ENCODE measurements at places on chromosomes 2 and 18. TPM values are rescaled to one million over a fixed set of nuclear protein-coding genes. Genes with fewer than 3 reads are reported as not detected.
A peak's percentile ranks its signal among the peaks of the same experiment; 100 is the strongest.

Gene RSAD2
- total RNA-seq = 4.1 TPM

Gene PRKAG3
- not detected for total RNA-seq

Gene SLC16A14
- total RNA-seq = not detected

Gene KCNJ13
- total RNA-seq = not detected

Gene NAGK
- 89.0 TPM for total RNA-seq

Gene CAPN14
- total RNA-seq = 0.20 TPM

Gene CXCR1
- total RNA-seq = not detected

Gene RESP18
- not detected for total RNA-seq

Gene ANKRD62
- total RNA-seq = not detected

Gene RAB31
- total RNA-seq = 5.8 TPM

Gene SERPINB13
- not detected for total RNA-seq

DNA sequence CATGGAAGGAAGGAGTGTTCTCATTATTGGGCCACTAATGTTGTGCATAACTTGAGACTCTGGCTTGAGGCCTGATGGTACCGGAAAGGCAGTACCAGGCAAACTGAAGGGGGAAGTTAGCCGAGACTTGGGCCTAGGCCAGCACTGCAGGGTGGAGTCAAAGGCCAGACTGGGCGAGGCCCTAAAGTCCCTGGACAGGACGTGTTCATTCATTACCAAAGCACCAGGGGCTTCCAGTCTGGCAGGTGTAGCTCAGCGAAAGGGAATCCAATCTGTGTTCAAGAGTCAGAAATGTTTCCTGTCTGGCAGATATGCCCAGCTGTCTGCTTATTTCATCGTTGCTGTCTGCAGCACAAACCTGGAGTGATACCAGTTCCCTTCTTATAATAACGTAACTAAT is 4.7 kb upstream of the ITSN2 start:
- no peak overlapping the region for H3K4me3 ChIP-seq
- no peaks in the 10 kb centered on the region for H3K36me3 ChIP-seq
- no peak overlapping the region for H3K27ac ChIP-seq
- no peak for DNase-seq
- peaks cover 8% of the 10 kb centered on the region for H3K4me1 ChIP-seq

DNA sequence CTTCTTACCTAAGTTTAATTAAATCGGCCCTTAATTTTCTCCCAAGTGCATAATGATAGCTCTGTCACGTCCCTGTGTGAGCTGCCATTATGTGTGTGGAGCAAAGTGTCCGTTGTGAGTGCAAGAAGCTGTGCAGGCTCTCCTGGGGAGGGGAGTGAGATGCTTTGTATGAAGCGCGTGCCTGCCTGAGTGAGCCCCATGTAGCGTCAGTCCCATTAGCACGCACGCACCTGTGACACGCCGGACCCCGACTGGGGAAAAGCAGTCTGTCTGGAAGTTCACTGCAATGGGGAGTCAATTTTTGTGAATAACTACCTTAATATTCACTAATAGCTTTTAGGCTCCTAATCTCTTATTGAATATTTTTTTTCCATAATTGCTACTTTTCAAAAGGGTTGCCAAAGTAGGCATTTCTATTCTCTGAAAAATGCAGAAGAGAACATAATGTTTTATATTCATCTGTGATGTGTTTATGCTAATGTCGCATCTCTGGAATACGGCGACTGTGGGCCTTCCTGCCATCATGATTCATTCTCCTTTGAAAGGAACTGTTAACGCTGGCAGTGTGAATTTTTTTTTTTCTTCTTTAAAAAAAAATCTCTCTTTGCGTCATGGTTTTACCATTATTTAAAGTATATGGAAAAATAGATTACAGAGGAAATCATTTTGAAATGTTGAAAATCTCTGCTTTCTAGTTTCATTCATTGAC is 157.7 kb downstream of the COL4A4 start:
- H3K4me3 ChIP-seq = no peak overlapping the region
- H3K27ac ChIP-seq = no peak overlapping the region
- H3K36me3 ChIP-seq = no peaks in the 10 kb centered on the region

DNA sequence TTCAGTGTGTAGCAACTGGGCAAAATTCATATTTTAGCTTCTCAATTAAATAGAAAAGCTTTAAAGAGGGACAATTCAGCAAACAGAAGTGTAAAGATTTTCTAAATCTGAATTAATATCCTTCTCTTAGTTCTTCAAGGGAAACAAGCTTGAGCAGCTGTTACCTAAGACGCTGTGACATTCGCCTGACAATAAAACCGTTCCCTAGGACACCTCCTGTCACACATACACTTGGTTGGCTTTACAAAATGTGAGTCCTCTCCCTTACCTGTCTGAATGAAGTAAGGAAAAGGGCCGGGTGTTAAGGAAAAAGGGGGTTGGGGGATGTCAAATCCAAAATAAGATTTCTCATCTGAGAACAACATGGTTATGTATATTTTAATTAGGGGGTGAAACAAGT is 2.1 kb downstream of the SERTAD2 start:
- H3K4me3 ChIP-seq = peak overlapping the region; percentile 93
- no peak overlapping the region for H3K27ac ChIP-seq
- no peaks in the 10 kb centered on the region for H3K36me3 ChIP-seq
- peaks cover 54% of the 10 kb centered on the region for H3K4me1 ChIP-seq
- no peak for DNase-seq

GRCh38 chr2:188893972-188894371 is 80.2 kb upstream of the COL3A1 start:
- DNase-seq = no peak
- H3K4me1 ChIP-seq = no peaks in the 10 kb centered on the region
- no peaks in the 10 kb centered on the region for H3K27me3 ChIP-seq
- H3K4me3 ChIP-seq = no peak overlapping the region

DNA sequence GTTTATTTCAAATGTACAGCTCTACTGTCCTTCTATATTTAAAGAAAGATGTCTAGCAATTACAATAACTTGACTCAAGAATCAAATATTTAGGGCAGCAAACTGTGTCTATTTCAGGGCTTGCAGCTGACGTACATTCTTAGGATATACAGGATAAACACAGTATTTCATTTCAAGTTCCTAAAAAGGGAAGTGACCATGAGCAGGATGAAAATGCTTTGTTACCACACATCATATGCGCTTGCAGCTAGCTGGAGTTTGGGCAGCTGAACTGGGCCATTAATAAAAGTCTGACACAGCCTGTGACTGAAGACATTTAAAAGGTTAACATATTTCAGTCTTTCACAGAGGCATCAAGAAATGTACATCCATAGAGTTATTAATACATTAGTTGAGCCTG is 264.6 kb upstream of the TRIB2 start:
- peak overlapping the region; percentile 57 for H3K27ac ChIP-seq
- peak overlapping the region; percentile 82 for H3K4me3 ChIP-seq
- H3K36me3 ChIP-seq = no peaks in the 10 kb centered on the region

DNA sequence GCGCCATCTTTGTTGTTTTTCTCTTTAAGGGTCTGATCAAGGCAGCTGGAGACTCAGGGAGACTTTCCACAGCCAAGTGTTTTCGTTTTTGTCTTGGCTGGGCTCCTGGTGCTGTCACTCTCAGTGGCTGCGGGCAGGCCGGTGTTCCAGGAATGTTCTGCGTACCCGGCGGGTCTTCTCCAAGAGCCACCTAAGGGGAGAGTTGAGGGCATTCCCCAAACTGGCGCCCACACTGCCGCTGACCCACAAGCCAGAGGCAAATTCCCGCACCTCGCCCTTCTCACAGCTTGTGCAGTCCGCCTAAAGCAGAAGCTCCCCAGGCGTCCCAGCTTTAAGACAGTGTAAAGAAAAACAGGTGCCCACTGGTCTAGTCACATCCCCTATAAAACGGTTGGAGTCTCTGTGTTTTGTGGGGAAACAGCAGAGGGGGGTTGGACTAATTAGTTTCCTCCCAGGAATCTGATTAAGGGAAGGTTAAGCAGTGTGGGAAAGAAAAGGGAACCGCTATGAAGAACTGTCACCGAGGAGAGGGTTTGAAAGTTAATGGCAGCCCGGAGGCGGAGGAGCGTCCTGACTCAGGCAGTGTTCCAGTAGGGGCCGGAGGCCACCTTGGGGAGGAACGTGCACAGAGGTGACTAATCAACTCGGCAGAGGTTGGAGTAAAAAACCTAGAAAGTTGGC is 224.5 kb downstream of the SLC4A3 start:
- no peak overlapping the region for H3K27ac ChIP-seq
- H3K4me1 ChIP-seq = no peaks in the 10 kb centered on the region
- H3K27me3 ChIP-seq = peaks cover 2% of the 10 kb centered on the region
- no peaks in the 10 kb centered on the region for H3K36me3 ChIP-seq
- no peak for DNase-seq

- H3K36me3 ChIP-seq = peaks cover 15% of the 10 kb centered on the region
- no peaks in the 10 kb centered on the region for H3K4me1 ChIP-seq
- DNase-seq = no peak
- H3K4me3 ChIP-seq = no peak overlapping the region
Observed at GRCh38 chr2:97911922-97912575, 83.7 kb downstream of the TMEM131 start.

GRCh38 chr18:51169731-51170130 is 27.8 kb downstream of the MEX3C start:
- H3K36me3 ChIP-seq = peaks cover 9% of the 10 kb centered on the region
- peaks cover 16% of the 10 kb centered on the region for H3K4me1 ChIP-seq
- peak overlapping the region; percentile 59 for H3K4me3 ChIP-seq

DNA sequence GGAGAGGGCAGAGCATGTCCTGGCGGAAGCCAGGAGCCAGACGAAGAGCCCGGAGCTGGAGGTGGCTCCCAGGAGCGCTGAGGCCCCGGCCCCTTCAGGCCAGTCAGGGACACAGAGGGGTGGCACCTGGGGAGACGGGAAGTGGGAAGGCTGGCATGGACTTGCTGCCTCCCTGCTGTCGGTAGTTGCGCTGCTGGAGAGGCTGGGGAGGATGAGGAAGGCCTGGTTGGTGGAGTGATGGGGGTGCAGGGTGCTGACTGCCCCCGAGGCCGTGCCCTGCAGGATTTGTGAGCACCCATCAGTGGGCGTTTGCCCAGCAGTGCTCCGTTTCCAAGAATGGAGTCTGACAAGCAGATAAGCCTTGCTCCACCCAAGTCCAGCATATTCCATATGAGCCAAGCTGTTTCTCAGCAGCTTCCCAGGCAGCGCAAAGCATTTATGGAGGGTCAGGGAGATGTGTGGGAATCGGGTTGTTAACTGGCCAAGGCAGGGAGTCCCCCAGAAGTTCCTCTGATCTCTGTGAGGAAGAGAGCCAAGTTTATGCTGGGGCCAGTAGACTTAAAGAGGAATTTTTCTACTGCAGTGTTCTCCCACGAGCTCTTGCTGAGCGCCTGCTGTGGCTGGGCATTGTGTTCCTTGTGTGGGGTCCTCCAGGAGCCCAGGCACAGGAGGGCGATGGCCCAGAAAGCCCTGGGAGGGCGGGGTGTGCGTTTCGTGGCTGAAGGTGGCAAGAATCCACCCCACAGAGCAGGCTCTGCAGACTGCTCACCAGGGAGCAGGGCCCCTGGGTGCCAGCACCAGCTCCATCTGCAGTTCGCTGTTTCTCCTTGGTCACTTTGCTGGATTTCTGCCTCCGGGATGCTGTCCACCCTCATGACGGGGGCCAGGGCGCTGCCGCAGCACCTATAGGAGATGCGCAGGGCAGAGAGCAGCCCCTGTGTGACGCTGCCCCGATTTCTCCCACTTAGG is 250.2 kb downstream of the ALPK2 start:
- no peaks in the 10 kb centered on the region for H3K4me1 ChIP-seq
- H3K4me3 ChIP-seq = no peak overlapping the region
- peaks cover 3% of the 10 kb centered on the region for H3K36me3 ChIP-seq
- H3K27me3 ChIP-seq = no peaks in the 10 kb centered on the region
- DNase-seq = no peak
- H3K27ac ChIP-seq = no peak overlapping the region

- H3K27me3 ChIP-seq = no peaks in the 10 kb centered on the region
- H3K27ac ChIP-seq = no peak overlapping the region
- peaks cover 10% of the 10 kb centered on the region for H3K36me3 ChIP-seq
- H3K4me3 ChIP-seq = no peak overlapping the region
- DNase-seq = no peak
Observed at GRCh38 chr2:105082107-105082506, 44.2 kb downstream of the MRPS9 start.

GRCh38 chr18:21099442-21099841 is 12.2 kb downstream of the ROCK1 start:
- H3K4me3 ChIP-seq = no peak overlapping the region
- no peaks in the 10 kb centered on the region for H3K36me3 ChIP-seq
- H3K27ac ChIP-seq = no peak overlapping the region
- no peaks in the 10 kb centered on the region for H3K27me3 ChIP-seq
- no peak for DNase-seq

GRCh38 chr2:61499060-61499459 is 28.2 kb upstream of the USP34 start:
- DNase-seq = no peak
- H3K4me3 ChIP-seq = no peak overlapping the region
- H3K27ac ChIP-seq = no peak overlapping the region
- H3K27me3 ChIP-seq = no peaks in the 10 kb centered on the region
- H3K36me3 ChIP-seq = peaks cover 92% of the 10 kb centered on the region

GRCh38 chr18:55249550-55249949 is 290.3 kb upstream of the CCDC68 start:
- H3K36me3 ChIP-seq = no peaks in the 10 kb centered on the region
- DNase-seq = no peak
- H3K27me3 ChIP-seq = no peaks in the 10 kb centered on the region
- no peaks in the 10 kb centered on the region for H3K4me1 ChIP-seq
- no peak overlapping the region for H3K27ac ChIP-seq

GRCh38 chr18:27824275-27824674 is 352.7 kb downstream of the CDH2 start:
- no peak for DNase-seq
- H3K36me3 ChIP-seq = no peaks in the 10 kb centered on the region
- H3K27ac ChIP-seq = no peak overlapping the region

GRCh38 chr18:13993730-13994129 is 78.4 kb upstream of the MC2R start:
- H3K27me3 ChIP-seq = no peaks in the 10 kb centered on the region
- H3K36me3 ChIP-seq = no peaks in the 10 kb centered on the region
- H3K27ac ChIP-seq = no peak overlapping the region
- no peak overlapping the region for H3K4me3 ChIP-seq
- H3K4me1 ChIP-seq = no peaks in the 10 kb centered on the region
- no peak for DNase-seq

DNA sequence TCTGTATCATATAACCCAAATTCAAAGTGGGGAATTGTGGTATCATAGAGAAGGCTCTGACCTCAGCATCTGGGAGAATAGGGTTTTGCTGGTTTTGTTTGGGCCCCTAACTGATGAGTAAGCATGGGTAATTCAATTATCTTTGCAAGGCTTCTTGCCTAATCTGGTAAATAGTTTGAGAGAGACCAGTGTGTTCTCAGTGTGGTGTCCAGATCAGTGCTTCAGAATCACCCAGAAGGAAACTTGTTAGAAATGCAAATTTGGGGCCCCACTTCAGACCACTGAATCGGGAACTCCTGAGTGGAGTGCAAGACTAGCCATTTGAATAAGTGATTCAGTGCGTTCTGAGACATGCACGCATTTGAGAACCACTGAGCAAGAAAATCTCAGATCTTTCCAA is 282.7 kb downstream of the EPHA4 start:
- no peaks in the 10 kb centered on the region for H3K27me3 ChIP-seq
- no peak overlapping the region for H3K4me3 ChIP-seq
- H3K36me3 ChIP-seq = no peaks in the 10 kb centered on the region

GRCh38 chr2:124034265-124034664 is 9.2 kb downstream of the CNTNAP5 start:
- H3K27me3 ChIP-seq = no peaks in the 10 kb centered on the region
- no peak for DNase-seq
- H3K4me1 ChIP-seq = no peaks in the 10 kb centered on the region

Measured in CD4-positive, CD25-positive, alpha-beta regulatory T cell (primary cell).